ENCODE measurements at places on chromosomes 12 and 14. TPM values are rescaled to one million over a fixed set of nuclear protein-coding genes. Genes with fewer than 3 reads are reported as not detected.
A peak's percentile ranks its signal among the peaks of the same experiment; 100 is the strongest.

- no peak for ATAC-seq
These were observed 473.5 kb downstream of the ETNK1 start for GRCh38 chr12:23098517-23098916.

GRCh38 chr12:51593021-51593420 is 2.0 kb downstream of the SCN8A start:
- no peak for ATAC-seq

- ATAC-seq, result peak; percentile 31
These were observed 2.9 kb downstream of the NEK9 start for GRCh38 chr14:75123991-75124390.

DNA sequence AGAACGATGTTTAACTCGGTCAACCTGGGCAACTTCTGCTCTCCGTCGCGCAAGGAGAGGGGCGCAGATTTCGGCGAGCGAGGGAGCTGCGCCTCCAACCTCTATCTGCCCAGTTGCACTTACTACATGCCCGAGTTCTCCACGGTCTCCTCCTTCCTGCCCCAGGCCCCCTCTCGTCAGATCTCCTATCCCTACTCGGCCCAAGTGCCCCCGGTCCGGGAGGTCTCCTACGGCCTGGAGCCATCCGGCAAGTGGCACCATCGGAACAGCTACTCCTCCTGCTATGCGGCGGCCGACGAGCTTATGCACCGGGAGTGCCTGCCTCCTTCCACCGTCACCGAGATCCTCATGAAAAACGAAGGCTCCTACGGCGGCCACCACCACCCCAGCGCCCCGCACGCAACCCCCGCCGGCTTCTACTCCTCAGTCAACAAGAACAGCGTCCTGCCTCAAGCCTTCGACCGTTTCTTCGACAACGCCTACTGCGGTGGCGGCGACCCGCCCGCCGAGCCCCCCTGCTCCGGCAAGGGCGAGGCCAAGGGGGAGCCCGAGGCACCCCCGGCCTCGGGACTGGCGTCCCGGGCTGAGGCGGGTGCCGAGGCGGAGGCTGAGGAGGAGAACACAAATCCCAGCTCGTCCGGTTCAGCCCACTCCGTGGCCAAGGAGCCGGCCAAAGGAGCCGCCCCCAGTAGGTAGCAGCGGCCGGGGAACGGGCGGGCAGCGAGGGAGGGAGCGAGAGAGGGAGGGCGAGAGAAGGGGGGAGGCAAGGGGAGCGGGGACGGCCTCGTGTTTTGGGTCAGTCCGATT is 513 bp downstream of the HOXC11 start:
- ATAC-seq, result no peak

DNA sequence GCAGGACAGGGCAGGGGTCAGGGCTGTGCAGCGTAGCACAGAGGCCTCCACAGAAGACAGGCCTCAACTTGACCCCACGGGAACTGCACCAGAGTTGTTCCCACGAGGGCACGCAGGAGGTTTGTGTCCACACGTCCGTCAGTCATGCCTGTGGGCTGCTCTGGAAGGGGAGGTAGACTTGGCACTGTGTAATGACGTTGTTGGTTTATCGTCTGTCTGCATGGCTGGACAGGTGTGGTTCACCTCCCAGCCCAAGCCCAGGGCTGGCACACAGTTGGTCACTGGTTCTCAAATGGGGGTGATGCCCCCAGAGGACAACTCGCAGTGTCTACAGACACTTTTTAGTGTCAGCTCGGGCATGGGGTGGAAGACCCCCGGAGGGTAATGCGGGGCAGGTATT is 45.8 kb downstream of the CCNK start:
- ATAC-seq, result no peak

- ATAC-seq, result no peak
These were observed 84.3 kb upstream of the TTC7B start for GRCh38 chr14:90900476-90901083.

TIGAR gene
- 6.8 TPM for total RNA-seq

TTC6 gene
- total RNA-seq, result not detected

GPR162 gene
- 0.15 TPM for total RNA-seq

AKAP6 gene
- 2.1 TPM for total RNA-seq
